ENCODE measurements at places on chromosomes 5 and 9. TPM values are rescaled to one million over a fixed set of nuclear protein-coding genes. Genes with fewer than 3 reads are reported as not detected.

DNA sequence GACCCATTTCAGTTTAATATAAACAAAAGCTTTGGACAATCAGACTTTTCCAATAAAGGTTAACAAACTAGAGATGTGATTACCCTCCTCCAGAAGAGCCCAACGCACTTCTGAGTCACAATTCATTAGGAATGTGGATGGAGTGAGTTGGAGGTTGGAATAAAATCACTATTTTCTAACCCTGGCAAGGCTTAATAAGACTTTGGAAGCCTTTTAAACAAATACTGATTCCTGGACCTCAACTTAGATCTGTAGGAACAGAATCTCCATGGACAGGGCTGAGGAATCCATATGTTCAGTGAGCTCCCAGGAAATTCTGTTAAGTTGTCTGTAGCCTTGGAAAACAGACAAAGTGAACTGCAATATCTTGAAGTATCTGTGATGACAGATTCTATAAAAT lies 233.5 kb upstream of the ELL2 start:
- no peak for DNase-seq

DNA sequence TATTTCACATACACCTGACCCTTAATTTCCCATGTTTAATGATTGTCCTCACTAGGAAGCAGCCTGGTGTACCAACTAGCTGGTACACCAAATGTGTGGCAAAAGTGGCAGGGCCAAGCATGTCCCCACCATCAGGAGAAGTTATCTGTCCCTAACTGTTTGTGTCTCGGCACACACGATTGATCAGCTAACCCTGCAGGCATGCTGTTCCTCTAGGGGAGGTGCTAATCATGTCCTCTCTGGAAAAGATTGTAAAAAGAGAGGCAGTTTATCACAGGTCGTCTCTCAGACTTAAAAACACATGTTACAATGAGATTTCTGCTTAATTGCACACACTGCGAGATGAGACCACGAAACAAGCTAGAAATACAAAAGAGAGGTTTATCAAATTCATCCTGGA lies 342.7 kb downstream of the DIRAS2 start:
- no peak for DNase-seq

DNA sequence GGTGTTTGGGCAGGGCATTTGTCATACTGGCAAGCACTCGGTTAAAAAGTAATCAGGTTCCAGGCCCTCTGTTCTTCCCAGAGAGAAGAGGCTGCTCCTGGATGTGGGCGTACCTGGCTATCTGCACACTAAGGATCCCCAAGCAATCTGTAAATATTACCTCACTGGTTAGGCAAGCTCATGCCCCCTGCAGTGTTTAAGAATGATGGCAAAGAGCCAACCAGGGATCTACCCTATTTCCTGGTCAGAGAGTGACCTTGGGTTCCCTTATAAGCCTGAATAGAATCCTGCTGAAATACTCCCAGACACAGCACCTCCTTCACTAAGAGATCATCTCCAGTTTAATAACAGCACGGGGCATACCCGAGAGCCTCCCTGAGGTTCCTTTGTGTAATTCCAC lies 181.2 kb downstream of the PIK3R1 start:
- DNase-seq, result no peak

DNA sequence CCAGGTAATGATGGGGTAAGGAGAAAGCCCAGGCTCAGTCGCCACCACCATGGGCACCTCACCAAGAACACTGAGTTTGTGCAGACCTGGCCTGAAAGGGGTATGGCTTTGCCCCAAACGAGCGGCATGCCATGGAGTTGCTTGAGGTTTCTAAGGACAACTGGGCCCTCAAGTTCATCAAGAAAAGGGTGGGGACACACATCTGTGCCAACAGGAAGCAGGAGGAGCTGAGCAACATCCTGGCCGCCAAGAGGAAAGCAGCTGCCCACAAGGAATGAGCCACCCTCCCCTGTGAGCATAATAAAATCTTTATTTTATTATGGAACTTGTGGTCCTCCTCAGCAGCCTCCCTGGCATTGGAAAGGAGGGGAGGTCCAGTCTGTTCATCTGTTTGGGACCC lies 23.8 kb downstream of the CD14 start:
- DNase-seq, result no peak

GRCh38 chr9:121240472-121241135 lies 27.4 kb upstream of the GSN start:
- no peak for DNase-seq

- DNase-seq, result no peak
Measured at GRCh38 chr9:109088221-109088620, 31.5 kb downstream of the TMEM245 start.

GRCh38 chr9:137731216-137731946 lies 112.6 kb downstream of the EHMT1 start:
- no peak for DNase-seq

DNA sequence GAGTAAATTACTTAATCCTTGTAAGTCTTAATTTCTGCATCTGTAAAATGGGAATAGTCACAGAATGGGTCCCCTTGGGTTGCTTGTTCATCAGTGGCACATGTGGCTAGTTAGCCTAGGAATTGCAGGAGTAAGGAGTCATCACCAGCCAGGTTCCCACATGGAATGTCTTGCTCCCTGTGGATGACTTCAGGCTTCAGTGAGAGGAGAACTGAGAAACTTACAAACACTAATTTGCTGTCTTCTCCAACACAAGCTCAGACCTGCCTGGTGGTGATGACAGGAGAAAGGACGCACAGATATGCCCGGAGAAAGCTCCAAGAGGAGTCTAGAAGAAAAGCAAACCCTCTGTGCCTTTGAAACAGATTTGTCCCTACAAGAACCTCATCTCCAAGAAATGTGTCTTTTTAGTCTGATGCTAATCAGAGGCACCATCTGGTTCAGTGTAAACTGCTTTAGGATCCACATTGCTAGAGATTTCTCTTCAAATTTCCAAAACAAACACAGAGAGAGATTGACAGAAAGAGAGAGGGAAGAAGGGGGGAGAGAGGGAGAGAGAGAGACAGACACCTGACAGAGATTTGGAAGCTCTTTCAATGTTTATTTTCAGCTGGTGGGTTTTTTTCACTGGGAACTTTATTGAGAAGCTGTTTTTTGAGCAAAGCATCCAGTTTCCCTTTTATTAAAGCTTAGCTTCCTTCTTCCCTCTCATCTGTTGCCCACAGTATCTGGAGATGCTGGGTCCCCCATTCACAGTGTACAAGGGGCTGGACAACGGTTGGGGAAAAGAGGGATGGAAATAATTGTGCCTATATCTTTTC lies 128.3 kb downstream of the DOCK2 start:
- no peak for DNase-seq

DNA sequence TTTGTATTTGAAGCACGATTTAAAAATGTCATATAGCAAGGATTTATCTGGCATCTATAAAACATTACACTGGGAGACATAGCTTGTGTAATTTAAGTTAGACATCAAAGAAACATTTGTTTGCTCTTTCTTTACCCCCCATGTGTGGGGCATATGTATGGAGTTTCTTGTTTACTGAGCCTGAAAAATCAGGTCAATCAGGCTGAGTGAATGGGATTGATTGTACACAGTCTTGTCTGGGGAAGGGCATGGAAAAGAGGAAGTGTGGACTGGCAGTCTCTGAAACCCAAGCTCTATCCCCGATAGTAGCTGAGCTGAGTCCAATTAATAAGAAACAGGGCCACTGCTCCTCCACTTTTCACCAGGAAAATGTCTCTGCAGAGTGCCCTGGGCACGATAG lies 49.4 kb downstream of the SLC46A2 start:
- DNase-seq, result no peak

DNA sequence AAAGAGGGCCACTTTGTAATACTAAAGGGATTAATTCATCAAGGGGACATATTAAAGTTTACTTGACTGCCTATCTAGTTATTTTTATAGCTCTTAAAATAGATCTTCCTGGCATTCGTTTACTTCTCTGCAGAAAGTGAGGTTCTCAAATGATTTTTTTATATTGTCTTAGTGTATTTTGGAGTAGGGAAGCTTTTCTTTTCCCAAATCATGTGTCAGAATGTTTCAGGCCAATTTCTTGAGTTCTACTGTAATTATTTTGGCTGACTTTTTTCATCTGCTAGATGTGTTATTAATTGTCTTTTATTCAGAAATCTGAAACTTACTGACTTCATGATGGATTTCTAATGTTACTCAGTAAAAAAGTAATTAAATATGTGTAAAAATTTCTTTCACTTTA lies 60.2 kb upstream of the FBXL7 start:
- DNase-seq, result no peak

Gene LCNL1
- total RNA-seq, result 0.36 TPM

- DNase-seq, result no peak
Measured at GRCh38 chr9:83425240-83425639, 113.0 kb downstream of the FRMD3 start.

Gene PCDHA9
- 0.36 TPM for total RNA-seq

DNA sequence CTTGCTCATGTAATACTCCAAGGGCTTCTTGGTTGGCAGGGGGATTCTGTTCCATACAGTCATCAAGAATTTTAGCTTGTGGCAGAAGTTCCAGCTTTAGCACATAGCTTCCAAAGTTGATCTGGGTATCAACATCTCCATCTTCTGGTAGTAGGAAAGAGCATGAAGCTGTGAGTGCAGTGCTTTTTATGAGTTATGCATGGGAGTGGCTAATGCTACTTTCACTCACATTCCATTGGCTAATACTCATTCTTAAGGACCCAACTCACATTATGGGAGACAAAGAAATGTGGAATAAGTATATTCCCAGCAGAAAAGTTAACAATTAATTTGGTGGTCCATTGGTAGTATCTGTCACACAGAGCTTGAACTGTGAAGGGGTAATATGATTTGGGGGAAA lies 194.2 kb upstream of the CHD1 start:
- no peak for DNase-seq

Gene NUTM2G
- not detected for total RNA-seq

GRCh38 chr9:130245474-130245873 lies 20.1 kb upstream of the HMCN2 start:
- peak; percentile 61 for DNase-seq

Gene SH3TC2
- total RNA-seq, result 2.9 TPM

Gene CXCL14
- total RNA-seq, result 219 TPM

DNA sequence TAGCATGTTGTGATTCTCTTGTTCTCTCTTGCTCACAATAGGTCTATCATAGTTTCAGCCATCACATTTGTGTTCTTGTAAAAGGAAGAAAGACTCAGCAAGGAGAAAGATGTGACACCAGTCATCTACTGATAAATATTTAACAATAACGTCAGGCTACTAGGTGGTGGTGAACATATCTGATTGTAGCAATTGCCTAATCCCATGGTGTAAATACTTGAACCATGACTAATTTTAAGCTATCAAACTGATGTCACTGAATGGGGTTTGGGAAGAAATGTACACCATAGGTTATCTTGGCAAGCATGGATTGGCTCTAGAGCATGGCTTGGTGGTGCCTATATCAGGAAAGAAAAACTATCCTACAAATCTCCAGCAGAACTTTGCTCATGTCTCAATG lies 16.6 kb downstream of the DMRTA1 start:
- no peak for DNase-seq

DNA sequence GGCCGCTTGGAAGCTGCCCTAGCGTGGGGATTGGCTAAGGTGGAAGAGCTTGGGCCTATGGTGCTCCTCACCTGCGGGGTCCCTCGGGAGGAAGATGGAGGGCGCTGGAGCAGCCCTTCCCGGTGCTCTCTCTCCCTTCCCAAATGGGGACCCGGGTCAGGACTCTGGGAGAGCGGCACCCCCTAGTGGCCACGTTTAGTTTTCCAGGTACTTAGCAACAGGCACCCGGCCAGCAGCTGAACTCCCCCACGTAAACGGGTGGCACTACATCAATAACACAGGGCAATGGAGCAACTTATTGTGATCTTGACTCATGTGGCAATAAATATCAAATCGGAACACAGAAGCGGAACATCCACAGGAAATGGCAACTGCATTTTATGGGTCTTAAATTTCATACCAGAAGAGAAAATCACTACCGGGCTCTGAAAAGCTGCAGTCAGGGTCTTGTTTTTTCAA lies 316.6 kb downstream of the AGTPBP1 start:
- peak; percentile 80 for DNase-seq

Gene ZNF883
- total RNA-seq, result 2.1 TPM

DNA sequence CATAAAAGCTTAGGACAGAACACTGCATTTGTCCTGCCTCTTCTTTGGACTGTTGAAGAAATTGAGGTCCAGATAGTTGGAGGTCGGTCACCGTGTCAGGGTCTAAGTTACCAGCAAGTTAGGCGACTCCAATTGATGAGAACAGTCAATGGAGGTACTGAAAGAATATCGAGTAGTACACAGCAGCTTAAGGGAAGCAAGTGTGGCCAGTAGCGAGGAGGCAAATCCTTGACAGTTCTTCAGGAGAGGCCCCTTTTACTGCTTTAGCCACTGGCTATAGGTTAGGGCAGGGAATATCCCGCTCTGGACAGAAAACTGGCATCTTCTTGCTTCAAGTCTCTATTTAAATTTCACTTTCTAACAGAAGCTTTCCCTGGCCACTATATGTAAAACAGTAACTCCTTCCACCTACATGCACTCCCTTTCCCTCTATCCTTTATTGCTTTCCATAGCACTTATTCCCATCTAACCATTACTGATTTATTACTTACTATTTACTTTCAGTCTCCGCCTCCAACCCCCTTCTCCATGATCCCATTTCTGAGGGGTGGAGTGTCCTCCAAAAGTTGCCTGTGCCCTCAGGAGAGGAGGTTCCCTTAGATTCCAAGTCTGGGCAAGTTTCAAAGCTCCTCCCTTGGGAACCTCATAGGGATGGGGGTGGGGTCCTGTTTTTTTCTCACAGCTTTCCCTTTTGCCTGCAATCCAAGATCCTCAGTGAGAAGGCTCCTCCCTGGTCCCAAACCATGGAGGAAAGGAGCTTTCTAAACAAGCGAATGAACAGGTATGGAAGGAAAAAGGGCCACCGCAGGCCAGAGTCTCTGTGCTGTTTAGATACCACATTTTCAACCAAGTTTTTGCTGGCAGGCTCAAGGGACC lies 4.1 kb upstream of the PRDM6 start:
- DNase-seq, result no peak

DNA sequence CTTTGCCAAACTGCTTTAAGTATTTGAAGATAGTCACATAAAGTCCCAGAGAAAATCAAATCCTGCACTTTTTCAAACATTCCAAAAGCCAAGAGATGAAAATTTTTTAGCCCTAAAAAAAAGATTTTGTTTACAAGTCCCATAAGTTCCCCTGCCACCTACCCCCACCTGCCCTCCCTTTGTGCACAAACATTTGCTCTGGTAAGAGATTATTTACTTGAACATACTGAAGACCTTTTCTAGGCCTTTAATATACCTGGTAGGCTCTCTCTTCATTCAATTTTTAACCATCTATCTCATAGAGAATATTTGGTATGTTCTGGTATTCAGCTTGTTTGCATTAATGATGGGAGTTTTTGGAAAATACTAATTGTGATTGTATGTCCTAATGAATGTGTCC lies 50.3 kb downstream of the MEGF9 start:
- no peak for DNase-seq

- DNase-seq, result no peak
Measured at GRCh38 chr9:127344368-127345000, 52.5 kb upstream of the SLC2A8 start.

Gene NPR3
- 29.7 TPM for total RNA-seq

Gene SCGB3A2
- total RNA-seq, result not detected

DNA sequence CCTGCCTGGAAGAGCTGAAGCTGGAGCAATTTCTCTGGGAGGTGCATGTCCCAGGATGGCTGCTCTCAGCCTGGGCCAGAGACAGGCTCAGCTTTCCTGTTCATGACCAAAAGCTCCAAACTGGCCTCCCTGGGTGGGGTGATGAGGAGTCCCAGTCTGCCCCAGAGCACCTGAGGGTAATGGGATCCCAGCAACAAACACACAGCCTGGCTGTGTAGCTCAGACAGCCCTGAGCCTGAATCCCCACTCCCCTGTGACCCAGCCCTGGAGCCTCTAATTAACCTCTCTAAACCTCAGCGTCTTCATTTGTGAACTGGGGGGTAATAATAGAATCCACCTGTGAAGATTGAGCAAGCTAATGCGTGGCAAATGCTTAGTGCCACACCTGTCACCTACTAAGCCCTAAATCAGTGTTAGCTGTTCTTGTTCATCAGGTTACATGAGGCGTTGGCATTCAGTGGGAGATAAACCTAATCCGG lies 67.5 kb downstream of the HSPA4 start:
- no peak for DNase-seq
